Activated CD8-positive, alpha-beta memory T cell treated with anti-CD3 and anti-CD28 coated beads, Interleukin-2, amount 10 ng/mL, durations not matched to agents 7 days and 5 days (primary cell): ENCODE measurements at places on chromosomes 12 and 14. TPM values are rescaled to one million over a fixed set of nuclear protein-coding genes. Genes with fewer than 3 reads are reported as not detected.

- no peak for DNase-seq
Measured at GRCh38 chr12:85621041-85621440, 215.2 kb downstream of the RASSF9 start.

Gene KIF21A
- 33.6 TPM for total RNA-seq

GRCh38 chr14:101932673-101933072 lies 31.7 kb upstream of the DYNC1H1 start:
- no peak for DNase-seq

- DNase-seq = no peak
Measured at GRCh38 chr14:51424561-51425251, 184.7 kb downstream of the TMX1 start.

GRCh38 chr14:58238252-58239243 lies 6.1 kb upstream of the PSMA3 start:
- DNase-seq = peak; percentile 43

- DNase-seq = peak; percentile 60
Measured at GRCh38 chr12:108701779-108702441, 29.4 kb downstream of the CORO1C start.

- no peak for DNase-seq
Measured at GRCh38 chr12:87136330-87136976, 880.3 kb upstream of the MGAT4C start.

DNA sequence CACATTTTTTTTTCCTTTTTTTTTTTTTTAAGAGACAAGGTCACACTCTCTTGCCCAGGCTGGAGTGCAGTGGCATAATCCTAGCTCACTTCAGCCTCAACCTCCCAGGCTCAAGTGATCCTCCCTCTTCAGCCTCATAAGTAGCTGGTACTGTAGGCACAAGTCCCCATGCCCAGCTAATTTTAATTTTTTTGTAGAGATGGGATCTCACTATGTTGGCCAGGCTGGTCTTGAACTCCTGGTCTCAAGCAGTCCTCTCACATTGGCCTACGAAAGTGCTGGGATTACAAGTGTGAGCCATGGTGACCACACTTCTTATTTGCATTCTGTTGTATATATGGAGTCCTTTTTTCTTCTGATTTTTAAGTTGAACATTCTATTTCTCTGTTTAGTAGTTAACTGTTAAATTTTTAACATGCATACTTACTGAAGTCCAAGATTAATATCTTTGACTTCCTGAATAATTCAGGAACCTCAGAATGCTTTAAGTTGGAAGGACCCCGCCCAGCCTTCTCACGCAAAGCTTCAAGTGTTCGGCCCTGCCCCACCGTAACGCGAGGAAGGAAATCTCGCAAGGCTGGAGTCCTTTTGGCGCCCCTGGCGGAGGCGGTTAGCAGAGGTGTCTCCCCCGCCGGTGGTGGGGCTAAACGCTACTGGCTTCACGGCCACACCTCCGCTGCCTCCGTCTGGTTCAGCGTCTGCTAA lies 21.6 kb downstream of the SPATS2 start:
- peak; percentile 82 for DNase-seq

DNA sequence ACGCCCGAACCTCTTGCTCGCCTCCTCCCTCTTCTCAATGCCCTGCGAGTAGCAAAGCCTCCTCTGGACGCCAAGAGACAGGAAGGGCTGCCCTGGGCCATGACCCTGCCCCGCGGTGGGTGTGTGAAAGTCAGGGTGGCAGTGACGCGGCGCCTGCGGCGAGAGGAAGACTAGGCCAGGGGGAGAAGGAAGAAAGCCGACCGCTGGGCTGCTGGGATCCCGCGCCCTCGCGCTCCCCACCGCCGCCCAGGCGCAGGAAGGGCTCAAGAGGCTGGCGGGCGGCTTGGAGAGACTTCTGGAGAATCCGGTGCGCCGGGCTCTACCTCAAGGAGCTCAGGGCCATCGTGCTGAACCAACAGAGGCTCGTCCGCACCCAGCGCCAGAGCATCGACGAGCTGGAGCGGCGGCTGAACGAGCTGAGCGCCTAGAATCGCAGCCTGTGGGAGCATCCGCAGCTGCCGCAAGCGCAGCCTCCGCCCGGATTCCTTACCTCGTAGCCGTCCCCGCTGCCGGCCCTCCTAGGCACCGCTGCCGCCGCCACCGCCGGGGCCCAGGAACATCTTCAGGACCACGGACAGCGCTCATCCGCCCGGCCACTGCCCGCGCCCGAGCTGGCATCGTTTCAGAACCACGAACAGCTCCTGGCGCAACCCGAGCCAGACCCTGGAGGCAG lies 105.0 kb upstream of the PRB2 start:
- DNase-seq = peak; percentile 82

Gene PTPRB
- not detected for total RNA-seq
